ENCODE measurements at places on chromosomes 5 and 9.

GRCh38 chr5:84378961-84379360, 5.7 kb downstream of the EDIL3 start:
- no peak for DNase-seq

DNA sequence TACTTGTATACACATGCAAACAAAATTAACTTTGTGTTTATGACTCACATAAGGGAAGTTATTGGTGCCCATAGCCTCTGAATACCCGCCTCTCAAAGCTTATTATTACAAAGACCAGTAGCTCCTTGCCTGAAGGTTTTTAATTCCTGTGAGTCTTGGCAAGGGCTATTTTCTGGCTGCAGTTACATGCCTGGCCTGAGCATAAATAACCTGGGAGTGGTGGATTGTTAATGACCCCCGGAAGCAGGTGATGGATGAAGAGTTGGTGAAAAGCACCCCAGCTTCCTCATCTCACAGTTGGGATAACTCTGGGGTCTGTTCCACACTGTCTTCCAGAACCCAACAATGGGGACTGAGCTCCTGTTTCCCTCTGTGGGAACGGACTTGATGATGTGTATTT, 594.5 kb downstream of the PDE4D start:
- DNase-seq, result no peak

DNA sequence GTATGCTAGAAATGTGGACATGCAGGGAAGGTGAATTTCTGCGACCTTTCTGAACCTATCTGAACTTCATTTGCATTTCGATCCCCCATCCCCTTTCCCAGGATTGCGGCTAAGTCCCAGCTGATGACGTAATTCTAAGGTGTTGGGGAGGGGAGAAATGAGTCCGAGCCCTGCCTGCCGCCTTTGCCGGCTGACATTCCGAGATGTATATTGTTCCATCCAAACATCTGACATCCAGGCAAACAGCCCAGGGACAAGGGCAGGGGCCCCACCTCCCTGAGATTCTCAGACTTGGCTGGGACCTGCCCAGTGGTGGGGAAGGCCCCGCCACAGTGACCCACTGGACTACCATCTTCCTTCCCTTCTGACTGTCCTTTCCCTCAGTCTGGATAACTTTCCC, 494.6 kb downstream of the ENC1 start:
- no peak for DNase-seq

DNA sequence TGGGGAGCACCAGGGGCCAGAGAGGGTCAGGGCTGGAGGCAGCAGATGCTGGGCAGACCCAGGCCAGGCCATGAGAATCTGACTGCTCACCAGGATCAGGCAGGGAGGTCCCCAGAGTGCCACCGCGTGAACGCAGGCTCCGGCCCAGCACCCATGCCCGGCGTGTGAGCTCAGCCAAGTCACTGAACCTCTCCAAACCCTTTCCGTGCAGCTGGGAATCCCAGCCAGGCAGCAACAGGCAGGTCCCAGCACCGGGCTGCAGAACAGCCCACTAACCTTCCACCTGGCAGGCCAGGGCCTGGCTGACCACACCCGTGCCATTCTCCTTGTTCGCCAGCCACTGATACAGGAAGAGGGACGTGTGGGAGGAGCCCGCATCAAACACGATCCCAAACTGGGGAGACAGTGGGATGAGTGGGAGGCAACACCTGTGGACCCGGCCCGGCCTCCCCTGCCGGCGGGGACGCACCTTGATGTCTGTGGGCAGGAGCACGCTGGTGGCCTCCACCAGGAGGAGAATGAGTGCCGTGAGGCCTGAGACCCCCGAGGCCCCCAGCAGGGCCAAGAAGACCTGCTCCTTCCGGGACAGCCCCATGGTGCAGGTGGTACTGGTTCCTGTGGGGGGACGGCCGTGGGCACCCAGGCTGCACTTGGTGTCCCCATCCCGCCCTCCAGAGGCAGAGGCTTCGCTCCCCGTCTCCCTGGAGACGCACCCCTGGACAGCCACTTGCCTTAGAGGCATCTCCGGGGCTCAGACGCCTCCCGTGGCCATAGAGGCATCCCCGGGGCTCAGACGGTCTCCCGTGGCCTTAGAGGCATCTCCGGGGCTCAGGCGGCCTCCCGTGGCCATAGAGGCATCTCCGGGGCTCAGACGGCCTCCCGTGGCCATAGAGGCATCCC, 3.2 kb downstream of the ENTPD8 start:
- DNase-seq, result no peak

DNA sequence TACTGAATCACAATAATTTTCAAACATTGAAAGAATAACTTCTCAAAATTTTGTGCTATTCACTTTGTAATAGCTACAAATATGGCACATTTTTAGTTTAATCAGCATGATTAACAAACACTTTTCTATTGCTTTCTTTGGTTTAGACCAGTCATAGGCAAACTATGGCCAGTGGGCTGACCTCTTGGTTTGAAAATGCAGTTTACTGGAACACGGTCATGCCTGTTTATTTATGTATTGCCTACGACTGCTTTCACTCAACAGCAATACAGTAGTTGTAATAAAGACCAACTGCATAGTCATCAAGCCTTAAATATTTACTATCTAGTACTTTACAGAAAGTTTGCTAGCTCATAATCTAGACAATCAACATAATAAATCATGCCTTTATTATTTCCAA, 810.8 kb downstream of the TLE1 start:
- DNase-seq, result no peak

- DNase-seq, result no peak
Measured at GRCh38 chr9:35795695-35796094, 4.3 kb downstream of the NPR2 start.

GRCh38 chr5:141476132-141476911, 556 bp downstream of the PCDHGC3 start:
- no peak for DNase-seq

DNA sequence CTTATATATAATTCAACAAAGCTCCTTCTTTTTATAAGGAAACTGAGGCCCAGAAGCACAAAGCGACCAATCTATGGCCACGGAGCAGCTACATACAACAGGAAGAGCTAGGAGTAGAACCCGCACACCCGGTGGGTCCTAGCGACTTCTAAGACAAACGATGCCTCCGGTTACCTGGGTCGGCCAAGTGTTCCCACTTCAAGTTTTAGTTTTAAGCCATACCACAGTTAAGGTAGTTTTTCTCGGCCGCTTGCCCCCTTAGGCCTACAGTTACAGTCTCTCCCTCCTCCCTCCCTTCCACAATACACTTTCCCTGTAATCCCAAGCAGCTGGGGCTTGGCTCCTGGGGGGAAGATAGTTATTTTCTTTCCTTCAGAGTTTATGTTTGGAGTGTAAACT, 533 bp downstream of the SREK1IP1 start:
- no peak for DNase-seq

- no peak for DNase-seq
Measured at GRCh38 chr9:112439825-112440224, 46.8 kb upstream of the KIAA1958 start.

DNA sequence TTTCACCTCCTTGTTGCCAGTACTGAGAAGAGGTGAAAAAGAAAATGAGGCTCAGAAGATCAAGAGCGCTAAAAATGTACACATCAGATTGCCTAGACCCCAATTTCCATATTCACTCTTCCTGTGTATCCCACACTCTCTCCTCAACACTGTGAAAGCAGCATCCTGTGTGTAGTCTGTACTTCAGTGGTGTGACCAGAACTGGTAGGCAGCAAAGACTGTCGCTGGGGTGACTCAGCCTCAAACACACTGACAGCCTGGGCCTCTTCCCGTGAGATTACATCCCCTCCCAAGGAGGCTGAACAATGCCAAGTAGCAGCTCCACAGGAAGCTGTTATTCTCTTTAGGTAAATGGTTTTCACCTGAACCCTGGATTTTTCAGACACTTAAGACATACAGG, 135.5 kb downstream of the CCDC192 start:
- no peak for DNase-seq

DNA sequence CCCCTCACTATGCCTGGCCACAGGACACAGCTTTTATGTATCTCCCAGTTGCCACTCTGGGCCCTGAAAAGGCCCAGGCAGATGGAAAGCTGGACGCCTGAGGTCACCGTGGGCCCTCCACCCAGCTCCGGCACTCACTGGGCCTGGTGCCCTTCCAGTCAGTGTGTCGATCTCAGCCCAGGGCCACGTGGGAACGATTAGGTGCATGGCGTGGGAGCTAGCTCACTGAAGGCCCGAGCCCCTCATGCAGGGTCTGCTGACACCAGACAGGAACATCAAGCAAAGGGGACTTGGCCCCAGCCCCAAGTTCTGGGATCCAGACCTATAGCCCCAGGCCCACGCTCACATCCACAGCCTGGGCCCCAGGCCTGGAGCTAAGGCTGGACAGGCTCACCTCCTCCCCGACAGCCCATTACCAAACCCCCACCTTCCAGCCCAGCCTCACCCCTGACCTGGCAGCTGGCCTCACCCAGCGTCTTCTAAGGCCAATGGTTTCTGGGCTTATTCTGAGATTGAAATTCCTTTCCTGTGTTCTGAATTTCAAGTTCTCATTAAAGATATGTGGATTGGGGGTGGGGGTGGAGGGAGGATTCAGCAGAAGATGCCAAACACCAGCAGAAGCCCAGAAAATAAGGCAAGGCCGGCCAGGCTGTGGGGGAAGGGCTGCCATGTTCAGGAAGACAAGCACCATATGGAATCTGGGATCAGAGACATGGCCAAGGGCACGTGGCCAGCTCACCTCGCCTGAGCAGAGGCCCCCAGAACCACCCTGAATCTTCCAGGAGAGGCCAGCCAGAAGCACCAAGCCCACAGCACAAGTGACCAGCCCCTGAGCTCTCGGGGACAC, 74.5 kb downstream of the ADAMTS2 start:
- no peak for DNase-seq

GRCh38 chr5:43362725-43363435, 49.3 kb downstream of the CCL28 start:
- DNase-seq, result no peak

DNA sequence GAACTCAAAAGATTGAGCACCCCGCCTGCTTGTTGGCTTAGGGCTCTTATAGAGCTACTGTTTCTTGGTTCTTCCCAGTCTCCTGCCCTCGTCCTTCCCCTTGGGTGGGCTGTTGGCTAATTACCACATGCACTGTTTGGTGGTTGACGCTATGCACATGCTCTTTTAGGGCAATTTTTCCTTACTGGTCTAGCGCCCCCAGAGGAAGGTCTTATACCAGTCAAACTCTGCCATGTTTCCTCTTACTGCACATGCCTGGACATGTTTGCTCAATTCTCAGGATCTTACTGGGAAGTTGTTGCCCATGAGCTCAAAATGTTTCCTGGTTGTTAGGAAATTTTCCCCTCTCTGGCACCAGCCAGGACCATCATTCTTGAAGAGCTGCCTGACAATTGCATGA, 101.9 kb downstream of the SLC28A3 start:
- no peak for DNase-seq

- DNase-seq, result no peak
Measured at GRCh38 chr5:111236995-111237394, 12.8 kb downstream of the CAMK4 start.

DNA sequence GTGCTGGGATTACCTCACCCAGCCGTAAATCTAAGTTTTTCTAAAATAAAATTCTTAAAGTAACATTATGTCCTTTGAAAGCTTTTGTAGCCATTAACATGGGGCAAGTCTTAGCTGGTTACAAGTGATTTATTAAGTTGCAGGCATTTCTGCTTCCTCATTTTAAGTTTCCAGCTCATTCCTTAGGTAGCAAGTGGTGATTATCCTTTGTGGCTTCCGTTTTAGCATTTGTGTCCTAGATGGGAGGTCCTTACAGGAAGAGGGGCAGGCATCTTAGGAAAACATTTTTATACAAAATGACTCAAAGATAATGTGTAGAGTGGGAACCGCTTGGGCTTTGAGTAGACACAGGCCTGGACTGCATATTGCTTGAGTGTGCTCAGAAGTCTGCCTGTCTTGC, 35.0 kb upstream of the ROPN1L start:
- no peak for DNase-seq

DNA sequence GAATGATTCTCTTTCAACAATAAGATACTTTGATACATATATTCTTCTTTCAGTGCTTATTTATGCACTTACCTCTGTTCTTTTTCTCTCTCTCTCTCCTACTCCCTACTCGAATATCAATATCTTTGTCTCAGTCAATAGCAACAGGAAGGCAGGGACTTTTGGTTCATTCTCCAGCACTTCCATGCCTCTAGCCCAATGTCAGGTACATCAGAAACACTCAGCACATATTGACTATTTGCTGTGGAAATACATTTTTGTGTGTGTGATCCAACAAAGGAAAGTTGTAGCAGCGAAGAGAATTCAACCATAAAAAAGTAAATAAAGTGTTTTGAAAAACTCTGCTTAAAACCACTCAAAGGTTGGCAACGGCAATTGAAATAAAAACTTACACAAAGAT, 12.6 kb downstream of the DIRAS2 start:
- no peak for DNase-seq

DNA sequence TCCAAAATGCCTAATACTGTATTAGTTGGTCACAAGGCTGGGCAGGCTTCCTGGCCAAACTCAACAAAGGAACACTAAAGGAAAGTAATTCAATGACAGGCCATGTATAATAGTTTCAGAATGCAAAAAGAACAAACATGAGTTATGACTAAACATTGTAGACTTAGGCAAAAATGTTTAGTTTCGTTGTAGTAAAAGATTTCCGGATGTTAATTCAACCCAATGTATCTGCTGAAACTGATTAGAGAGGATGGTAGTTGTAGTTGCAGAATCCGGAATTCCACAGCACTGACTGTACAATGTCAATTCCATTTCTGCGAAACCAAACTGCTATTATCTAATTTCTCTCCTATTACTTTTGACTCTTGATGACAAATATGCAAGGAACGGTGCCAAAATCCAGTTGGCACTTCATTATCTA, 117.9 kb upstream of the FST start:
- DNase-seq, result no peak

GRCh38 chr9:116767219-116767618, 80.1 kb downstream of the TRIM32 start:
- peak; percentile 25 for DNase-seq

DNA sequence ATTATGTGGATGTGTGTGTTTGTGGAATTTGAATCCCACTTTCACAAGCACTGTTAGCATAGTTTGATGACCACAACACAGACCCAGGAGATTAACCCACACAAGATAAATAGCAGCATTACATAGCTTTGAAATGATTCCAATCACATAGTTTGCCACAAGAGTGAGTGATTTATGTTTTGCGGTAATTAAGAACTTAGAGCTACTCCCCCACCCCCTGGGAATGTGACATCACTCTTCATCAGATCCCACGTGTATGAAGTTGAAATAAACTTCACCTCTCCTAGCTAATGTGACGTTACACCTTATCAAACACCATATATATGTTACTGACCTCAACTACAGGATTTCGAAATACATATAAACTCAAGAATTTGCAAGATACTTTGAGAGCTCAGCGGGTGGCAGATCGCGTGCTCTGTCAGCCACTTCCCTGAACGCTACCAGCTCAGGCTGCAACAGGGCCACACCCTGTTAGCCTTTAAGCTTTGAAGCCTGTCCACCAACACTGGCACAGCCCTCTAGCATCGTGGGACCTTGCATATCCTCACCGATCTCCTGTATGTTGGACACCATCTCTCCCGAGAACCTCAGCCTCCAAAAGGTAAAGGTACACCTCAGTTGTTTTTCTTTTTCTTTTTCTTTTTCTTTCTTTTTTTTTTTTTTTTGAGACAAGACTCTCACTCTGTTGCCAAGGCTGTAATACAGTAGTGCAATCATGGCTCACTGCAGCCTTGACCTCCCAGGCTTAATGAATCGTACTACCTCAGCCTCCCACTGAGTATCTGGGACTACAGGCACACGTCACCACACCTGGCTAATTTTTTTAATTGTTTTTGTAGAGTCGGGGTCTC, 1.7 kb upstream of the AGTPBP1 start:
- DNase-seq, result no peak
